Activated naive CD4-positive, alpha-beta T cell (primary cell): ENCODE measurements at places on chromosomes 6 and 20.

GRCh38 chr6:95280686-95281273, 296.6 kb upstream of the MANEA start:
- no peak for DNase-seq

DNA sequence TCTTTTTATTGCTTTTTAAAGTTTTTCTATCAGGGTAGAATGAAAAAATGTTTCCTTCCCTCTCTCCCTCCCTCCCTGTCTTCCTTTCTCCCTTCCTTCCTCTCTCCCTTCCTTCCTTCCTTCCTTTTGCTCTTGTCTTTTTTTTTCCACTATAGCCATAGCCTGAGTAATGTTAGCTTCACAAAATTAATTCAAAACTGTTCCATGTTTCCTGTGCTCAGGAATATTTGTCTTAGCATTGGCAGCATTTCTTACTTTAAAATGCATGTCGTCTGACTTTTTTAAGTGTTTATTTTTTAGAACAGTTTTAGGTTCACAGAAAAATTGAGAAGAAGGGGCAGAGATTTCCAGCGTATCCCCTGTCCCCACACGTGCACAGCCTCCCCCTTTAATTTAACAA, 730.8 kb upstream of the CITED2 start:
- no peak for DNase-seq

- no peak for DNase-seq
These were observed 45.1 kb downstream of the HNF4A start for GRCh38 chr20:44400671-44400969.

- DNase-seq: no peak
These were observed 248.9 kb downstream of the TPBG start for GRCh38 chr6:82612475-82613039.

GRCh38 chr6:25280344-25281074, 1.3 kb downstream of the CARMIL1 start:
- no peak for DNase-seq

GRCh38 chr20:61628901-61629601, 377.0 kb downstream of the CDH4 start:
- DNase-seq: no peak

GRCh38 chr20:10632721-10633509, 40.9 kb downstream of the JAG1 start:
- DNase-seq: no peak

GRCh38 chr20:57708694-57709673, 831 bp downstream of the PMEPA1 start:
- DNase-seq: no peak

- no peak for DNase-seq
These were observed 19.7 kb downstream of the NINL start for GRCh38 chr20:25565578-25566157.

GRCh38 chr6:154499855-154500589, 10.5 kb downstream of the CNKSR3 start:
- no peak for DNase-seq

- no peak for DNase-seq
These were observed 283.9 kb downstream of the UBE3D start for GRCh38 chr6:82781620-82782204.

DNA sequence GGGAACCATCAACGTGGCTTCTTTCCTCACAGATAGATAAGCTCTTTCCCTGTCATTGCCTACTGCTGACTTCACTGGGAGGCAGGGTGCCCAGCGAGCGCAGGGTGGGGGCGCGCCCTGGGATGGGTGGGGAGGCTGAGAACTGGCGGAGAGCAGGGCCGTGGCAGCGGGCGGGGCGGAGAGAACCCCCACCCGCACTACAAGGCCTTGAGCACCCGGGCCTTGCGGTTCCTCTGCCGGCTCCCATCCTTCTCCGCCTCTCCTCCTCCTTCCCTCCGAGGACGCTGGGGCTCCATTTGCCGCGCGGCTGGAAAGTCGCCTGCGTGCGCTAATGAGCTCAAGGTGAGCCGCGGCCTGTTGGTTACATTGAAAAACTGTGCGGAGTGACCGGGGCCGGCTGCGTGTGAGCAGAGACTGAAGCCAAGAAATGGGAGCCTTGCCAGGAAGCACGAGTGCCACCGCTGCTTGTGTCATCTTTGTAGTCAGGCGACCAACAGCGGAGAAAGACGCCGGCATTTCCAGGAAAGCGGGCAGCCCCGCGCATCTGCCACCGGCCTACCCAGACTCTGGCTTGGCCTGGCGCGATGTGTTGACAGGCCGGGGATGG, 963.5 kb upstream of the SLC35B3 start:
- no peak for DNase-seq

GRCh38 chr20:32902456-32903420, 44.0 kb downstream of the EFCAB8 start:
- DNase-seq: peak; percentile 47

DNA sequence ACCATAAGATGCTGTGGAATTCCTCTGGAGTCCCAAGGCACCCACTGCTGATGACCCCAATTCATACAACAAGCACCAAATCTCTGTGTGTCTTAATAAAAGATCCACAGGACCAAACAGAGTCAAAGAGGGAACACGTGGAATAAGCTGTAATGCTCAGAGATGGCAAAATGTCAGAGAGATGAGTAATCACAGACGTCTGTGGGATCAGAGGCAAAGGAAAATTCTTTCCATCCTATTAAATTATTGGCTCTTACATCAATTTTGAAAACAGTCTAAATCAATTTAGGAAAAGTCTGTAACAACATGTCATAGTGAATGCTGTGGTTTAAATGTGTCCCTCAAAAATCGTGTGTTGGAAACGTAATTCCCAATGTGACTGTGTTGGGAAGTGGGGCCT, 17.5 kb upstream of the SAMD3 start:
- DNase-seq: no peak

DNA sequence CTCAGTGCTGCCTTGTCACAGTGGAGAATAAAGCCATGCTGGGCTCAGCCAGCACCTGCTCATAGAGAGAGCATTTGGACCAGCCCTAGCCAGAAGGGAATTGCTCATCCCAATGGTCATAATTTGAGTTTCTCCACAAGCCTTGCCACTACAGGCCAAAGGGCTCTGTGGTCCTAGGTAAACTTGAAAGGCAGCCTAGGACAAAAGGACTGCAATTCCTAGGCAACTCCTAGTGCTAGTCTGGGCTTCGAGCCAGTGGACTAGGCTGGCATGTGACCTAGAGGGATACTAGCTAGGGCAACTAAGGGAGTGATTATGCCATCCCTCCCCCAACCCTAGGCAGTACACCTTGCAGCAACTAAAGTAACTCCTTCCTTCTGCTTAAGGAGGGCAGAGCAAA, 516.2 kb downstream of the BCKDHB start:
- no peak for DNase-seq

DNA sequence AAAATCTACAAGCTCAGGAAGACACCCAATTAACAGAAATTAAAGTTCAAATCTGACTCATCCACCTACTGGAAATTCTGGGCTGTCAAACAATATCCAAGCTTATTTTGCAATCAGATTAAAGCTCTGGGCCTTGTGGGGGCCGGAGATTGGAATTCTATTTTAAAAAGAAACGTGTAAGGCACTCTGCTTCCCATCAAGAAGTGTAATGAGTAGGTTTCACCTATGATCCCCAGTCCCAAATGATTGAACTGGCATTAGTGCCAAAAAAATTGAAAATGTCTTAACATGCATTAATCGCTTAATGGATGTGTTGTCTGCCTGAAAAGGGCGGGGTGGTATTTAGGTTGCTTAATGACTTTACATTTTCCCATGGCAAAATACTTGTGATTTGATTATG, 542.4 kb upstream of the BTBD3 start:
- DNase-seq: no peak

DNA sequence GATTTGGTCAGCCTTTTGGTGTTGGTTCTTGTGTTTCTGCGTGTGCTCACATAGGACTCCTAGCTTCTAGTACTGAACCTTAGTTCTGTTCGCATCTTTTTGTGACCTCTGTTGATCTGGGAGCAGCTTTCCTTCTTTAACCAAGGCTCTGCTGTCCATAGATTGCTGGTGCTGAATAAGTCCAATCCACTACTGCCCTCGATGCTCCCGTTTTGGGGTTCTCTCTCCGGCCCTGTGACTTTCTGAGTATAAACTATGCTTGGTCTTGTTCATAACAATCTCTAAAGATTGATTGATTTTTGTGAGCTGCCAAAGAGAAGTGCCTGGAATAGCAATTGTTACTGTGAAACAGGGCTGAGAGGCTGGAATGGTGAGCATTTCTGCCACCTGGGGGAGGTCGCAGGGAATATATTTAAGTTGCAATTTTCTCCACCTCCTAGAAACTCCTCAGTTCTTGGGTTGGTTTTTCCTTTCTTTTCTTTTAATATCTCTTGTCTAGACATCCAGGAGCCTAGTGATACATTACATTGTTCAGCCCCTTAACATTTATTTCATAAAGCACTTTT, 422.9 kb upstream of the CHD6 start:
- no peak for DNase-seq

DNA sequence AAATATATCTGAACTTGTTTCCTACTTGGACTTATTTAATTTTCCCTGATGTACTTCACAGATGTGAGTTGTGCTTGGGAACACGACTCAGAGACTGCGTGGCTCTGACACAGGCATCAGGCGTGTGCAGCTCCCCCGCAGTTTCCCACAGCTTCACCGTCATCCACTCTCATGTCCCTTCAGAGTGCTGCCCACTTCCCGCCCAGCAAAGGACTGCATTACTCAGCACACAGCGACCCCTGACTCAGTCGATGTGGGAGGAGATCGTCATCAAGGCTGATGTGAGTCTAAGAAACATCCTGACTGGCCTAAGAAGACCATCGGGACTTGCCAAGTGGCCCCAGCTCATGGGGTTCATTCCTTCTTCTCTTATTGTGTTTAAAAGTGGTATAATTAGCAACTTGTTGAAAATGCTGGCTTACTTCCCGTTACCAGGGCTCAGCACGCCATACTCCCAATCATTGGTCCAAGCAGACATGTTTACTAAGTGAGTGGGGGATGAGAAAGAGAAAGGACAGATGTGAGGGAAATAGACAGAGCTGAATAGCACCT, 539.4 kb upstream of the JARID2 start:
- no peak for DNase-seq

DNA sequence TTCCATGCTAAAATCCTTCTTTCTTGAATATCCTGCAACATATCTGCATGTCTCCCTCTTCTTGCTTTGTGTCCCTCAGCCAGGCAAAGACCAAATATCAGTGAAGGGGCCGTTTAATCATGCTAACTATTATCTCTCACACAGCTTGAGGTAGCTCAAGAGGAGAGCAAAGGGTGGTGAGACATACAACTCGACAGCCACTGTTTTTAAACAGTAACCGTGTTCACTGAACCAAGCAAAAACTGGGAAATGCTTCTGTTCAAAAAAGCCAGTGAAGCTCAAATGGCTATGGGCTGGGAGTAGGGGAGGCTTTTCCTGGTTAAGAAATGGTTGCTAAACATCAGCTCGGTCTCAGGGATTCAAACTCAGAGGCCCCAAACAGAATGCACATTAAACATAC, 83.4 kb downstream of the MAP7 start:
- DNase-seq: no peak

GRCh38 chr6:36596356-36596755, 2.2 kb downstream of the SRSF3 start:
- DNase-seq: peak; percentile 8

GRCh38 chr6:95636552-95637431, 59.5 kb downstream of the MANEA start:
- no peak for DNase-seq

- no peak for DNase-seq
These were observed 49.4 kb upstream of the NOX3 start for GRCh38 chr6:155504848-155505607.

GRCh38 chr6:137836788-137837187, 30.3 kb upstream of the TNFAIP3 start:
- DNase-seq: no peak

GRCh38 chr20:8390037-8390433, 258.0 kb downstream of the PLCB1 start:
- DNase-seq: no peak

DNA sequence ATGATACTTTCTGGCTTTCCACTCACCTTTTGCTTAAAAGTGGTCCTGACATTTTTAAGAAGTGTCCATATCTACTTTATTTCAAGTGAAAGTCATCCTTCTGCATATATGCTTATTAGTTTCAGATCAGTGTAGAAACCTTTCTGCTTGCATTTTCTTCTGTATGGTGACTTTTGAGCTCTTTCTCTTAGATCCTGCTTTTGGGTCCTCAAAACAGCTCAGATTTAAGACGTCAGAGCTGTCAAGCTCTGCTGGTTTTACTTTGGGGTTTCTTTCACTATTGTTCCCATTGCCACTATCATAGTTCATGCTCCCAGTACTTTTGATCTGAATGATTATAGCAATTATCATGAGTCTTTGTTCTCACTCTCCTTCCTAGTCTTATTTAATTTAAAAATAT, 41.7 kb downstream of the BCKDHB start:
- DNase-seq: no peak

- no peak for DNase-seq
These were observed 41.7 kb upstream of the EMILIN3 start for GRCh38 chr20:41408156-41408794.

DNA sequence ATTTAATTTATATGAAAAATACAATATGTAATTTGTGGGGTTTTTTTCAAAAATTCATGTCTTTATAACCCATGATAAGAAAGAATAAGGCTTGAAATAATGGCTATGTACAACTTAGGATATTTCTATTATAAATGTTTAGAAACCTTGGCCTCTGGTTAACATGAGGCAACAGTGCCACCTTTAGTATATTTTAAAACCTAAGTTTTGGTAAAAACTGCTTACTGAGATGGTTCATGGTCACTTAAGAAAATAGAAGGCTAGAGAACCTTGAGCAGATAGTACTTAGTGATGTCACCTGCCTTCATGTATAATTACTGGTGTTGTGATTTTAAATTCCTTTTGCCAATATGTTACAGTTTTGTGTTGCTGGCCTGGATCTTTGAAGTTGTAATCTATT, 176.4 kb downstream of the ADGB start:
- no peak for DNase-seq

GRCh38 chr6:7628909-7629308, 38.9 kb downstream of the SNRNP48 start:
- no peak for DNase-seq

- DNase-seq: no peak
These were observed 20.5 kb downstream of the DNAJC5 start for GRCh38 chr20:63915471-63915870.

- no peak for DNase-seq
These were observed 14.7 kb upstream of the TRIM26 start for GRCh38 chr6:30227763-30228487.

- DNase-seq: no peak
These were observed 5.2 kb downstream of the PHF10 start for GRCh38 chr6:169719117-169719516.

DNA sequence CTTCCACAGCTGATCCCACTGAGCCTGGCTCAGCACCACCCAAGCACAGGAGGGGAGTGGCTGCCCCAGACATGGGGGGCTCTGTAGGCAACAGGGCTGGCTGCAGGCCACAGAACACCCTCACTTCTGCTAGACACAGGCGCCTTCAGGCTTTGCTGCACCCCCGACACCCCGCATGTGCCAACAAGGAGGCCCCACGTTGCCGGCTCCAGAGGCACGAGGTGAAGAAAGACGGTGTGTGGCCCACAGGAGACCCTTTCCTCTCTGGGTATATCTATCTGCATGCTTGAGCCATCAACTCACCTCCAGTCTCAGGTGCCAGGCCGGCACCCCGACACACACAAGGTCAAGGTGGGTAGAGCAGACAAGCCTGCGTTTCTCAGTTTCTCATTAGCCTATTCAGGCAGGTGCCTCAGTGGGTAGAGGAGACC, 158.3 kb downstream of the DLL1 start:
- DNase-seq: no peak

- DNase-seq: no peak
These were observed 9.9 kb downstream of the GSTA4 start for GRCh38 chr6:52985228-52985627.

- DNase-seq: no peak
These were observed 12.8 kb upstream of the ILRUN start for GRCh38 chr6:34709386-34709785.
